NCI-H187 (cell line): ENCODE measurements at places on chromosomes 12 and 14.

DNA sequence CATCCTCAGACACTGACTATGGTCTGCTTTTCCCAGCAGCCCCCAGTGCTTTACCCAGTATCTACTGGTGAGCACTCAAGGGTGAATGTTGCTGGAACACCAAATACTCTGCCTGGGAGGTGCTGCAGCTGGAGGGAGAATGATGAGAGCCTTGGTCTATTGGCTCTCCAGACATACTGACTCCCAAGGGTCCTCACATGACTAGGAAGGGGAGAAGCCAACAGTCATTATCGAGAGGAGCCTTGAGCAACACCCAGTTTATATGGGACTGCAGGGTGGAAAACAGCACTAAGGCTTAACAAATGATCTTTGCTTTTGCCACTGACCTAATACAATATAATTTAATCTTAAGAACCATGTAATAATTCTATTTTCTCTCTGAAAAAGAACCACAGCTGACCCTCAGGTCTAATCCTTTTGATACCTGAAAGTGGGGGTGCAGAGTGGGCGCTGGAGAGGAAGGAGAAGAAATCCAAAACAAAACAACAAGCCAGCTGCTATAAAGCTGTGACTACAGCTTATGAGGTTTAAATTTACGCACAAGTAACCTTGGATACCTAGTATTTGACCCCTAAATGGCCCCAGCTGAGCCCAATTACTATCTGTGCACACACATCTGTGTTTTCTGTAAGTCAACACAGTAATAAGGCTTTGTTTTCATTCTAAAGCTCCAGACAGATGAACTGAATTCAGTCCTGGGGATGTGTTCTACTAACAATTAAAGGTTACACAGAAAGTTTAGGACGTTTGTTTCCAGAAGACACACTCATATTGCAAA lies 107.8 kb upstream of the GRIP1 start:
- no peak for DNase-seq

GRCh38 chr12:11895421-11896078 lies 175.2 kb upstream of the BCL2L14 start:
- DNase-seq = no peak

DNA sequence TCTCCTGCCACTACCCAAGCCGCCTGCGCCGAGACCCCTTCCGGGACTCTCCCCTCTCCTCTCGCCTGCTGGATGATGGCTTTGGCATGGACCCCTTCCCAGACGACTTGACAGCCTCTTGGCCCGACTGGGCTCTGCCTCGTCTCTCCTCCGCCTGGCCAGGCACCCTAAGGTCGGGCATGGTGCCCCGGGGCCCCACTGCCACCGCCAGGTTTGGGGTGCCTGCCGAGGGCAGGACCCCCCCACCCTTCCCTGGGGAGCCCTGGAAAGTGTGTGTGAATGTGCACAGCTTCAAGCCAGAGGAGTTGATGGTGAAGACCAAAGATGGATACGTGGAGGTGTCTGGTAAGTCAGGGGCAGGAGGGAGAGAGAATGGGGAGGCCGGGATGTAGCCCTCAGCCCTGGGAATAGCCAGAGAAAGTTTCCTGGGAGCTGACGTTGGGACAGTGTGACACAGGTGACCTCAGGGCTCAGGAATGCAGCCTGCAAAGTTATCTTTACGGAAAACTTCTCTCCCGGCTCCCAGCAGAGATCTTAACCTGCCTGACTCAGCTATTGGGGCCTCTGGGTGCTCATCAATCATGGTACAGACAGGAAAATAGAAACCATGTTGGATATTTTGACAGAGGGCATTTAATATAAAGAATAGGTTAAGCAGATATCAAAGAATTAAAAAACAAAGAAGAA lies 747 bp downstream of the HSPB8 start:
- no peak for DNase-seq

DNA sequence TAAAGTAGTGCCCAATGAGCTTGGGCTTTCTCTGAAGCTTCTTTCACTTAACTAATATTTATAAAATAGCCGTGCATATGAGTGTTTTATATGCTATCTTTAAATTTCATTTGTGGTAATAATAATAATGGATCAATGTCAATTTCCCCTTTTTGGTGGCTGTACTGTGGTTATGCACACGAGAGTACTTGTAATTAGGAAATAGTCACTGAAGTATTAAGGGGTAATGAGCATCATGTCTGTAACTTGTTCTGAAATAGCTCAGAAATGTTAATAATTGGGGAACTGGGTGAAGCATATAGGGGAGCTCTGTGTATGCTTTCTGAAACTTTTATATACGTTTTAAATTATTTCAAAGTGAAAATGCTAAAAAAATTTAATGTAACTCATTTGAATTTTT lies 7.0 kb upstream of the RNASE8 start:
- DNase-seq = no peak

GRCh38 chr14:42353315-42353714 lies 746.6 kb downstream of the LRFN5 start:
- no peak for DNase-seq

GRCh38 chr14:94663965-94664704 lies 51.9 kb downstream of the SERPINA3 start:
- no peak for DNase-seq

DNA sequence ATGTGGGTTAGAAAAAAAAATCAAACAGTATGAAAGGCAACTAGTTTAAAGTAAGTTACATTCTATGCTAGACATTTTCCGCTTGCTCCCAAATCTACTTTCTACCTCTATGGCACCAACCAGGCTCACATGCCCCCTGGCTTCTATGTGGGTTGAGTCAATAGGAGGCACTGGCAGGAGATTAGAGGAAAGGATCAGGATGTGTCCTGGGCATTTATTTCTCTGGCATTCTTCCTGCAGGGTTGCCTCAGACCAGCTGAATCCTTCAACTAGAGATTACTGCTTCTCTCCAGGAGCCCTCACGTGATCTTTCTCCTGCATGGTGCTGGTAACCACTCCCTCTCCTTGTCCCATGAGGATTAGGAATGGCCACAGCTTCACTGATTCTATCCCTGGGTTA lies 14.9 kb upstream of the CCDC60 start:
- no peak for DNase-seq

- no peak for DNase-seq
Observed at GRCh38 chr12:110282300-110282860, 1.3 kb downstream of the ATP2A2 start.

DNA sequence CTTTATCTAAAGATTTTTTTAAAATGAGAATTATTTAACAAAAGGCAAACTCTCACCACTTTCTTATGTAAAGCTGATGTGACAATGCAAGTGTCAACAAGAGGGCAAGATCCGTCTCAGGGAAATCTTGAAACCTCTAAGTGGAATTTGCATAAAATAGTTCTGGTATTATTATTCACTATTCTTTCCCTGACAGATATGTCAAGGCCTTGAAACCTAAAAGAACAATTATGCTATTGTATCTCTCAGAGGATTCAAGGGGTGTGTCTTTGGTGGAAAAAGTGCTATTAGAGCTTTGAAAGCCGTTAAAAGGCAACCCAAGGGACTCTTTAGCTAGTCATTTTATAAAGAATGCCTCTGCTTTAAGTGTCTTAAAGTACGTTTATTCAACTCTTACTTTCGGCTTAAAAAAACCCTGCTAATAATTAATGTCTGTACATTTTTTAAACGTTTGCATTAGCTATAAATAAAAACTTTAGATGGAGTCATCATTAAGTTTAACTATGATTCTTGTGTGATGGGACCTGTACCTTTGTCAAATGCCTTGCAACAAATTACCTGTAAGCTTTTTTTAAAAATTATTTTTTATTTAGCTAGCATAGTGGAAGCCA lies 585.5 kb downstream of the VRK1 start:
- no peak for DNase-seq

- no peak for DNase-seq
Observed at GRCh38 chr12:11953523-11953922, 117.2 kb upstream of the BCL2L14 start.

GRCh38 chr12:77835969-77836368 lies 5.3 kb downstream of the NAV3 start:
- no peak for DNase-seq

DNA sequence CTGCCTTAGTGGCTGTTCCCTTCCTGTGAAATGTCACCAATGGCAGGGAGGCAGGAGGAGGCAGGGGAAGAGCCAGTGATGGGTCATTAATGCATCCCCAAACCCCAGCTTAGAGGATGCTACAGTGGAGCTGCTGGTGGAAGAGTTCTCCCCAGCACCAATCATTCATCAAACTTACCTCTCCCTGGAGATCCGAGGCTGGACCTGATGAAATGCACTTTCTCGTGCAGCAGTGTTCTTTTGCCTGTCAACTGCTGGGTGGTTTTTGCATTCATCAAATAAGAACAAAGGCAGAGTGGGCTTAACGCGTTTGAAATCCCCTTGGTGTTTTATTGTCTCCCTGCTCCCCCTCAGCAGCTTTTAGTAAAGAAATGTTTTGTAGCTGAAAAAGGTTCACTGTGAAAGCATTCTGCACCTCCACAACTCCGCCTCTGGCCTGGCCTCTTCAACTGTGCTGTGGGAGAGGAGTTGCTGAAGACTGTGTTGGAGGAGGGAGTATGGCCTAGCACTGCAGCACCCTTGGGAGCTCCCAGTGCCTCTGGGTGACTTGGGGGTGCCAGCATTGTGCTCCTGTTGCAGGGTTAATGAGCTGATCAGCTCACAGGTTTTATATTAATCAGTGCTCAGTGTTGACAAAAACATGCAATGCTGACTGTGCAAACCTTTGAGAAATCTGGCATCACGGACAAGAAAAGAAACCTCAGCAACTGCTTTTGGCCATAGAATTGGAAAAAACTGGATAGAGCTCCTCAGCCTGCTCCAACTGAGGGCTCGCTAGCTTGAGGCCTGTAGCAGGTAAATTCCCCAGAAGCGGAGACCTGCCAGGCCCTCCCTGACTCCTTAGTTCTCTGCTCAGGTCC lies 14.4 kb downstream of the TSPAN9 start:
- no peak for DNase-seq

- no peak for DNase-seq
Observed at GRCh38 chr14:104115691-104116287, 22.6 kb upstream of the KIF26A start.

DNA sequence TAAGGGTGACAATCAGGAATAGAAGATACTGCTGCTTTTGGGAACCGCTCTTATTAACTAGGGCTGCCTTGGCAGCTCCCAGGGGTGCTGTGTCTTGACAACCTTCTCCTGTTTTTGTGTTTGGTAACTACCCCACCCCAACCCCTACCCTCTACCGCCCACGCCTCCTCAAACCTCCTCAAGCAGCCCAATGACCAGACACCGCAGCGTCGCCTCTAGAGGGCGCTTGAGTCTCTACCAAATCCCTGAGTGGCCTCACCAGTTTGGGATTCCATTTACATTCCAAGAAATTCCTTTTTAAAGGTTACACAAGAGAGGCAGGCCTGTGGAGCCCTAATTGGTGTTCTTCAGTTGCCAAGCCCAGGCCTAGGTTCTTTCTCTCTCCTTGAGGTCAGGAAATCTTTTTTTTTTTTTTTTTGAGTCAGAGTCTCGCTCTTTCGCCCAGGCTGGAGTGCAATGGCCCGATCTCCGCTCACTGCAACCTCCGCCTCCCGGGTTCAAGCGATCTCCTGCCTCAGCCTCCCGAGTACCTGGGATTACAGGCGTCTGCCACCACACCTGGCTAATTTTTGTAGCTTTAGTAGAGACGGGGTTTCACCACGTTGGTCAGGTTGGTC lies 72.4 kb upstream of the USP44 start:
- DNase-seq = peak; percentile 34

- peak; percentile 53 for DNase-seq
Observed at GRCh38 chr14:78152201-78153063, 17.7 kb upstream of the NRXN3 start.

GRCh38 chr14:92549859-92550230 lies 36.3 kb downstream of the RIN3 start:
- DNase-seq = no peak

DNA sequence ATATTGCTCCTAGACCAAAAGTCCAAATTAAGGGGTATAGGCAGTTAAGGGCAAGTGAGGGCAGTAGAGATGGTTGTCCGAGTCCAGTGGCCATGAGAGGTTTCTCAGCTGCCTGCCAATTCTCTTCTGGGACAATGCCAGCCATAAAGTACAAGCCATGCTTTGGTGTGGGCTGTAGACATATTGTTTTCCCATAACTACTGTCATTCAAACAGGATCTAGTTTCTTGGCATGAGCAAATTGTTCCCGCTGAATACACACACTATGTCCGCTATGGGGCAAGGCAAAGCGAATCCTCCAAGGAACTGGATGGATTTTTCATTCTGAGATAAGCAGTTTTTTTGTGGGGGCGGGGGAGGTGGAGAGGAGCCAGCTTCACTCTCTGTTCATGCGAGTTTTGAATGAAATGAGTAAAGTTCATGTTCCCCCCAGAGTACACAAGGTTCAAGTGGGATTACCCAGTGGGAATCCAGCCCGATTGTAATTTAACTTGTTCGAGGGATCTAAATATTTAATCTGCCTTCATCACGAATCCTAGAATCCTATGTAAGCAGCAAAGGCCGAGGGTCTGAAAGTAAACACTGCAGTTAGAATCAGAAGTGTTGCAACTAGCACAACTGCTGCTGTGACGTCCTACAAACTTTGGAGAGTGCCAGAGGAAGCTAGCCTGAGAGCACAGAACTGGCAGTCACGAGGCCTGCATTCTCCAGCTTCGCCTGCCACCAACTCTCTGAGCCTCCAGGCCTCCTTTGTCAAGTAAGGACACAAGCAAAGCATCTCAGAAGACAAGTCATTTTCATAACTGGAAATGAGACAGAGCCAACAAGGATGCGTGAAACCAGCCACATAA lies 137.0 kb downstream of the CRADD start:
- no peak for DNase-seq

- no peak for DNase-seq
Observed at GRCh38 chr12:5154091-5154490, 110.4 kb downstream of the KCNA5 start.

DNA sequence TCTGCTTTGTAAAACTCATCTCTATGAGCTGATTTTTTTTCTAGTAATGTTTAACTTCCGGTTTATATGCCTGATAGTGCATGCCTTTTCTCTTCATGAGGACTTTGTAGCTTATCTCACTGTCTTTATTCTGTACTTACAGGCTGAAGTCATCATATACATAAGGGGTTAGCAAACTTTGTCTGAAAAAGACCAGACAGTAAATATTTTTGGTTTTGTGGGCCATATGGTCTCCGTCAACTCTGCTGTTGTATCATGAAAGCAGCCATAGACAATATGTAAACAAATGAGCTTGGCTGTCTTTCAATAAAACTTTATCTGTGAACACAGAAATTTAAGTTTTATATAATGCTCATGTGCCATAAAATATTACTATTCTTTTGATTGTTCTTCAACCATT lies 172.1 kb downstream of the GXYLT1 start:
- DNase-seq = no peak

- no peak for DNase-seq
Observed at GRCh38 chr12:130873825-130874224, 2.0 kb downstream of the RAN start.

GRCh38 chr12:115611477-115611876 lies 666.0 kb downstream of the MED13L start:
- DNase-seq = no peak

DNA sequence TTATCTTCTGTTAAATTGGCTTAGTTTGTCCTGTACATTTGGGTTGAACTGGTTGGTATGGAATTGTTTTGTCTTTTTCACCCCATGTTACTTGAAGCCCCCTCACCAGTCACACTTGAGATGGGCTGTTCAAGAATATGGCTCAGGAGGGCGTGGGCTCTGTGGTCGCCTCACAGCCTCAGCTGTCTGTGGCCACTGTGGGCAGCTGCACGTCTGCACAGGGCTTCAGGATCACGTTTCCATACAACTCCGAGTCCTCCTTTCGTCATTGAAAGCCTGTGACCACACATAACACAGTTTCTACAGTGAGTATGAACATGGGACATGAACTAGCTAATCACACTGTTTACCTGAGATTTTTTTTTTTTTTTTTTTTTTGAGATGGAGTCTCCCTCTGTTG lies 81.3 kb downstream of the MOK start:
- no peak for DNase-seq

GRCh38 chr12:42643881-42644579 lies 54.5 kb upstream of the PRICKLE1 start:
- DNase-seq = no peak
